CD8-positive, alpha-beta T cell (primary cell): ENCODE measurements at places on chromosomes 3 and 15.
A peak's percentile ranks its signal among the peaks of the same experiment; 100 is the strongest.

DNA sequence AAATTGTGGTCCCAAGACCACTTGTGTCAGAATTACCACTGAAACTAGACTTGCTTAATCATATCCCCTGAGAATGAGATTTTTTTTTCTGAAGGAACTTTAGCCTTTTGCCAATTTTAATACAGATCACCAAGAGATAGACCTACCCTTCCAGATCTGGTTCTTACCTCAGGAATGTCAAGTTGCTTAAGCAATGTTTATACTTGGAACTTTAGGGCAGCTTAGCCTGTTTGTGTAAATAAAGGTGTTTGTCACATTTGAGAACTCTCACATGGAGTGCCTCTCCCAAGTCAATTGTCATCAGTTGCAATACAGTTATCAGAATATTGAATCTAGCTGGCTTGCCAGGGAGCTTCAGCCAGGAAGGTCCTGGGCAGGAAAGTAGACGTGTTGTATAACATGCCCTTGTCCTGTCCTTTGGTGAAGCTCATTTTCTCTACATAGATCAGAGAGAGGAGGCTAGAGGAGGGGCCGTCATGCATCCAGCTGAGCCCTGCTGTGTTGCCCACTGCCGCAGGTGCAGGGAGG, 3.9 kb downstream of the GPD1L start:
- DNase-seq, result no peak

DNA sequence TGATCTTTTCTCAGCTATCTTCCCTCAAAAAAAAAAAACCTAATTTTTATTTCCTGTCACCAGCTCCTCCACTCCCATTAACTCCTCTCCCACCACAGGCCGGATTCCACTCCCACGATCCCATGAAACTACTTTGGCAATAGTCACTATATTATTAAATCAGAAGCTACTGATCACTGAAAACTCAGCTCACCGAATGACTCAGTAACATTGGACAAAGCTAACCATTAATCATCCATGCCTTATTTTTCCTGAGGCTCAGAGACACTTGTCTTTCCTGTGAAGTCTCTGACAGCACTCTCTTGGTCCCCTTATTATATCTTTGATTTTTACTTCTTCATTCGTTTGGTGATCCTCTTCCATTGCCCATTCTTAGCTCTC, 260.2 kb downstream of the CGGBP1 start:
- DNase-seq, result no peak

GRCh38 chr15:58040150-58040549, 25.4 kb downstream of the ALDH1A2 start:
- DNase-seq, result no peak

DNA sequence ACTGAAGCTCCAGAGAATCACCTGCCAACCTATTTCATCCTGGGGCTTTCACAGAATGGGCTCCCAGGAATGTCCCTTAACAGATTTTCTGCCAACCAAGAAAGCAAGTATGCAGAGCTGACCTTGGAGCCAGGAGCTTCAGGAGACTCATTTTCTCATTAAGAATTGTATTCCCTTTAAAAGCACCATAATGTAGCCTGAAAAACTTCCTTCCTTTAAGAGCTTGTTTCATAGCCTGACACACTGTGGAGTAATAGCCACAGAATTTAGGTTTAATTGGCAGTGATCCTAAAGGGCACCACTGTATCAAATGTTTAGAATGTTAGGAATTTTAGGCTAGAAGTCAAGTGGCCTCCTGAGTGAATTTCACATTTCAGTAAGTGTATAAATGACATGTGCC, 309.8 kb downstream of the GBE1 start:
- DNase-seq, result no peak

GRCh38 chr3:46979958-46980497, 562 bp downstream of the NBEAL2 start:
- DNase-seq, result no peak

DNA sequence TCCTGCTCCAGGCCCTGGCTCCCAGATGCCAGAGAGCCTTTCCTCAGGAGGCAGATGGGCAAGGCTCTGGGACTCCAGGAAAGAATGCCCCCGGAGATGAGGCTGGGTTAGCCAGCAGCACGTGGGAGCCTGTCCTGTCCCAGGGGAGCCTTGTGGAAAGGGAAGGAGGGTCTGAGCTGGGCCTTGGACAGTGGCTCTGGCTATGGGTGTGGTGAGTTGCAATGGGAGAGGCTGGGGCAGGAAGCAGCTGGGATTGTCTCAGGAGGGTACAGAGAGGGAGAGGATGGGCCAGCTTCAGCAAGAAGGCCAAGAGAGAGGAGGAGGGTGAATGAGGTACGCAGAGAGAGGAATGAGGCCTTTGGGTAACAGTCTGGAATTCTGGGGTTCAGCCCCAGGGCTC, 17.4 kb upstream of the CACNA2D2 start:
- DNase-seq, result peak; percentile 8

DNA sequence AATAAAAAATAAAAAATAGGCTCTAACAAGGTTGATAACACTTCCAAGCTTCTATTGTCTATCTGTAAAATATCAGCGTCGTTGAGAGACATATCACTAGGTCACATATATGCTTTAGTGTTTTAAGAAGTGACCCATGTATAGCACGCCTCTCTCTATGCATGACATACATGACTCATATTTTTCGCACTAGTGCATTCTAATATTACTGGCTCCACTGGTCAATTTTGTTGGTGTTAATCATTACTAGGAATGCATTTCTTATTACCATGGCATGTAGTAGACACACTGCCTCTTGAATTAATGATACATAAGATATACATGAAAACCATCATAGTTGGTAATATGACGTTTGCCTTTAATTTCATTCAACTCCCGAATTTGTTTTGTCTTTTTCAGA, 203.1 kb downstream of the CHL1 start:
- DNase-seq, result no peak

DNA sequence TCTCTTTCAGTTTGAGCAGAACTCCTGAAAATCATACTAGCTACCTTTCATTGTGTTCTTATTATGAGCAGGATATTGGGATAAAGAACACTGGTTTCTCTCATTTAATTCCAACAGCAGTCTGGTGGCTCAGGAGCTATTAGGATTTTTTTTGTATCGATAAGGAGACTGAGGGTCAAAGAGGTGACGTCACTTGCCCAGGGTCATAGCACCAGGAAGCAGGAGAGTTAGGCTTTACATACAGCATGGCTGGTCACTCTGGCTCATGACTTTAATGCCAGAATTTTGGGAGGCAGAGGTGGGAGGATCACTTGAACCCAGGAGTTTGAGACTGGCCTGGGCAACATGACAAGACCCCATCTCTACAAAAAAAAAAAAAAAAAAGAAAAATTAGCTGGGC, 113.6 kb downstream of the ADAMTS9 start:
- no peak for DNase-seq

- DNase-seq, result no peak
Observed at GRCh38 chr3:87437765-87438164, 161.4 kb upstream of the POU1F1 start.

DNA sequence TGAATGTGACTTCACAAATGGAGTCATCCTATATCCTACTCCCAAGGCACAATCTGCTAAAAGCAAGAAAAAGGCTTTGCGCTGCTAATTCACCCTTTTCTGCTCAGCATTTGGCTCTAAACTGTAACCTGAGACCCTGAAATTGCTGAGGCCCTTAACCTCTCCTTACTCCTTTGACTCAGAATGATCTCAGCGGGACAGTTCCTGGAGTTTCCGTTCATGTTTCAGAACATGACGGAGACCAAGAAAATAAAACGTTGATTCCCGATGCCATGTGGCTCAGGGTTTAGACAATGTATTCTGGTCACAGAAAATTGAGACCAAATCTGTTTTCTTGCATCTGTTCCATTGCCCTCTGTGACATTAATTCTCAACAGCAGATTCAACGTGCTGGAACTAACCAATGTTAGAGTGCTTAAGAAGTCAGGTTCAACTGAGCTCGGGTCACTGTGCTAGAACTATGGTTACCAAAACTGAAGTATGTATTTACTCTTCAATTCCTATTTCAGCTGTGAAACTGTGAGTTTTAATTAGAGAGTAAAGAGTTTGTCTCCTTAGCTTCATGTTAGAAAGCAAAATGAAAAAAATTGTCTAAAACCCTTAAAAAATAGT, 45.4 kb upstream of the TMC3 start:
- DNase-seq, result no peak

GRCh38 chr3:120102674-120103073, 8.4 kb upstream of the GSK3B start:
- DNase-seq, result no peak

- peak; percentile 38 for DNase-seq
Observed at GRCh38 chr15:74835312-74835823, 7.6 kb downstream of the ULK3 start.

DNA sequence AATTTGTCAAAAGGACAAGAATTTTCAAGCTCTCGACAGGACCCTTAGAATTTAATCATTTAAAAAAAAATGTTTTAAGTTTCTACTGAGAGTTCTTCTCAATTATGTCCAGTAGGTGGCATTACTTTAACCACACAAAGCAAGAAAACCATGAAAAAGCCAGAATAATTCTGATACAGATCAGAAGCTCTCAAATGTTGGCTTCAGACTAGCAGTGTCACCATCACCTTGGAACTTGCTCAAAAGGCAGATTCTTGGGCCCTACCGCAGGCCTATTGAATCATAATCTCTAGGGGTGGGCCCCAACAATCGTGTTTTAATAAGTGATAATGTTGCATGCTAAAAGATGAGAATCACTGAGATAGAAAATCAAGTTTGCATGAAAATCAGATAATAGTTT, 99.5 kb upstream of the KCNMB2 start:
- no peak for DNase-seq

DNA sequence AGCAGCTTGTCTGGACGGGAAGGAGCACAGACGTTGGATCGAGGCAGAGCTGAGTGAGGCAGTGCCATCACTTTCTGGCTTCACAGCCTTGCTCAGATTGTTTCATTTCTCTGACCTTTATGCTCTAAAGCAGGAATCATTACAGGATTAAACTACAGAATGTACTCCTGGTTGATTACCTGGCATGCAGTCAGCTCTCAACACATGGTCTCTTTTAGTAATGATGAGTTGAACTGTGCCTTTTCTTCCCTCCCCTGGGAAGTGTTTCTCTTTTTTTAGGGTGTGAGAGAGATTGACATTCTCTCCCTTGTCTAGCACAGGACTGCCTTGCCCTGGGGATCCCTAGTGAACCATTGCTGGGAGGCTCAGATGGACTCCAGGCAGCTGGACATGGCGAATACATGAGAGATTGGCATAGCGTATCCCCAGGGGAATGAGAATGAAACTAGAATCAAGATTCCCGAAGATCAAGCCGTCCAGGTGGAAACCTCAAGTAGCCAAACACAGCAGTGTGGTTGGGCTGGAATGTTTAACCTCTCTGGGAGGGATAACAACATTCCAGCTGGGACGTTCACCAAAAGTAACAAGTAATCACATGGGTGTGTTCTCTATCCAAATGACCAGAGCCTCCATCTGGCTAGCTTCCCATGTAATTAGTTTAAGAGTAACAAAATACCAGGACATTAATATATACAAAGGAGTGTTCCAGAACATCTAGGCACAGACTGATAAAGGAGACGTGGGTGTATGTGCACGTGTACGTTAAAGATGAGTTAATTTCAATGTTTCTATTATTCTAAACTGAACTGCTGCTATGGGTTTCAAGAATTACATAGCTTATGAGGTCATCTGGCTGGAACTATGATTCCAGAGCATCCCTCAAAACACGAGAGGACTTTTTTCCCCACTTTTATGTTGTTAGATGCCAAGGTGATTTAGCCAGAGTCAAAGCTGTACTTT, 118.6 kb upstream of the NR2E3 start:
- DNase-seq, result no peak

- DNase-seq, result no peak
Observed at GRCh38 chr3:185270956-185271332, 17.1 kb upstream of the EHHADH start.

GRCh38 chr3:94459167-94459566, 396.3 kb downstream of the NSUN3 start:
- no peak for DNase-seq

GRCh38 chr15:26126070-26126469, 262.9 kb upstream of the ATP10A start:
- no peak for DNase-seq

- no peak for DNase-seq
Observed at GRCh38 chr3:102745881-102746280, 311.1 kb downstream of the ZPLD1 start.

GRCh38 chr3:151210676-151211381, 7.8 kb upstream of the GPR171 start:
- DNase-seq, result peak; percentile 45

DNA sequence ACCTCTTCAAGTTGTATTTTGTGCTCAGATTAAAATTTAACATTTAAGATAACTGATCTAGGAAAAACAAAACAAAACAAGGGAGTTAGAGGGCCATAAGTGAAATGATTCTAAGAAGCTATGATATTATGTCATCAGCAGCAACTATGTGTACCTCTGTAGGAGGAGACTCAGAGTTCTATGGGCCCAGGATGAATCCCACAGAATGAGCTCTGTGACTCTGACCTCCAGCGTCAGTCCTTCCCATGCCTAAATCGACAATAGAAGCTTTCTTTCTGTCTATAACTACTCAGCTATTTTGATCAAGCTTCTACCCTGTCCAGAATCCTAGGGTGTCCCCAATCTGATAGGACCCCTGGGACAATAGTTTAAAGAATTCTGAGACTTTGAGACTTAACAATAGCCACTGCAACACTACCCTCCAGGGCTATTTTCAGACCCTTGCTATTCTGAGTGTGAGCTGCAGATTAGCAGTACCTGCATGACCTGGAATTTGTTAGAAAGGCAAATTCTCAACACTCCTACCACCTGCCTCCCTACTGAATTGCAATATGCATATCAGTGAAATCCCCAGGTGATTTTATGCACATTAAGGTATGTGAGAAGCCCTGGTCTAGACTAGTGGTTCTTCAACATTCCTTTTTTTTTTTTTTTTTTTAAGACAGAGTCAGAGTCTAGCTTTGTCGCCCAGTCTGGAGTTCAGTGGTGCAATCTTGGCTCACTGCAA, 66.7 kb downstream of the ARHGAP31 start:
- no peak for DNase-seq

- DNase-seq, result no peak
Observed at GRCh38 chr3:69235882-69236281, 113.5 kb upstream of the LMOD3 start.

DNA sequence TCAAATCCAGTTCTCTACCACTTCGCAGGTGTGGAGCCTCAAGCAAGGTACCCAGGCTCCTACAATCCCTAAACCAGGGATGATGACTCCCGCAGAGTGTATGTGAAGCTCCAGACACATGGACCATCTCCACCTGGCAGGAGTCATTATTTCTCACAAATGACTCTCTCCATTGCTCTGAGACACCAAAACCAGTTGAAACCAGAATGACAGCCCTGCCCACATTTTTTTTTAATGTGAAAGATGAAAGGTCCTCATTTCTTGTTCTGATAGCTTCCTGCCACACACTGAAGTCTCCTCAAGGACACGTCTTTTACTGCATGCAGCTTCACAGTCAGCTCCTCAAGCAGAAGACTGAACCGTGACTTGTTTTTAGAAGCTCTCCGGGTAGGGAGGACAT, 61.4 kb upstream of the ZBTB38 start:
- DNase-seq, result peak; percentile 79

- DNase-seq, result no peak
Observed at GRCh38 chr3:182683858-182684257, 109.4 kb upstream of the ATP11B start.

GRCh38 chr15:47158573-47158972, 558.7 kb upstream of the SEMA6D start:
- no peak for DNase-seq
